ENCODE measurements at places on chromosomes 7 and 10. TPM values are rescaled to one million over a fixed set of nuclear protein-coding genes. Genes with fewer than 3 reads are reported as not detected.
A peak's percentile ranks its signal among the peaks of the same experiment; 100 is the strongest.

- DNase-seq = no peak
Observed at GRCh38 chr7:93739424-93739823, 151.1 kb downstream of the TFPI2 start.

Gene CTTNBP2
- total RNA-seq = 10.6 TPM

GRCh38 chr7:25854608-25855497 lies 297.1 kb upstream of the NFE2L3 start:
- DNase-seq = peak; percentile 55

GRCh38 chr10:44143556-44143955 lies 241.3 kb downstream of the CXCL12 start:
- no peak for DNase-seq

DNA sequence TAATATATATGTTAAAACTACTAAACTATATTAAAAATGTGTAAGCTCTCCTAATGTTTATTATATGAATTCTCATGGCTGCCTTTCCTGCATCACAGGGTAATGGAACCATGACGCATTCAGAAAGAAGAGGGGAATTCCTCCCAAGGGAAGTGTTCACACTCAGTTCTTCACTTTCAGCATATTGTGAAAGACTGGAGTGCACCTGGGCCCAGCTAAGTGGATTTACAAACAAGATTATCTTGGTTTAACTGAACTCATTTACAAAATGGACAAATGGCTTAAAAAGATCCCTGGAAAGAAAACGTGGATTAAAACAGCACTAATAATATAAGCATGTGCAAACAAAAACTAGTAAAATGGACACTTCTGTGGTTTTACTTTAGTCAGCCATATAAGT lies 149.8 kb downstream of the DOCK4 start:
- no peak for DNase-seq

Gene CRYGN
- 0.43 TPM for total RNA-seq

- peak; percentile 59 for DNase-seq
Observed at GRCh38 chr10:101050208-101051069, 11.3 kb upstream of the KAZALD1 start.

Gene NEURL1
- total RNA-seq = 4.9 TPM

All from mucosa of gallbladder (tissue), 1 donor.